ENCODE measurements at places on chromosomes 1 and 21.

GRCh38 chr1:239997515-239998311 lies 94.0 kb upstream of the FMN2 start:
- DNase-seq, result no peak

DNA sequence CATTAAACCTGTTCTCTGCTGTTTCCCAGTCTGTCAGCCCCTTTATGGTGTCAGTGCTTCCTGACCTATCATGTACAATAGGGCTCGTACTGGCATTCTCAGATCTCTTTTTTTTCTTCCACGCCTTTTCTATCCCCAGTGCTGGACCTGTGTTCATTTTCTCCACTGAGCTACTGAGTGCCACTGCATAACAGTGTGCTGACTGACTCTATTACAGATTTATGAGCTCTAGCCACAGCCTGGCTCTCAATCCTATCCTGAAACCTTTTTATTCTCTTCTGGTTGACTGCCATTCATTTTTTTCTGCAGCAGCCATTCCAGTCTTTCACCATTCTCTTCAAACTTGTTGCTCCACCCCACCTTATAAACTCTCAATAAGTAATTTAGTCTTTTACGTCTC lies 59.6 kb upstream of the MACF1 start:
- DNase-seq, result no peak

- no peak for DNase-seq
Measured at GRCh38 chr1:219927298-219927955, 930 bp downstream of the SLC30A10 start.

DNA sequence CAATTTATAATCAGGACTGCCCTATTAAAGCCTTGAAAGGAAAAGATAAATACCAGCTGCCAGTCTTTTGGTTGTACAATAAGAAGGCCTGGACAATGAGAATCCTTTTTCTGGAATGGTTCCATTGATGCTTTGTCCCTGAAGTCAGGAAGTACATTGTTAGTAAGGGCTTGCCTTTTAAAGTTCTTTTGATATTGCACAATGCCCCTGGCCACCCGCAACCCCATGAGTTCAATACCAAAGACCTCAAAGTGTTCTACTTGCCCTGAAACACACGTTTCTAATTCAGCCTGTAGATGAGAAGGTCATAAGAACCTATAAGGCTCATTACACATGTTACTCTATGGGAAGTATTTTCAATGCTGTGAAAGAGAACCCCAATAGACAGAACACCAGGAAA lies 112.1 kb downstream of the OLFM3 start:
- DNase-seq, result no peak

DNA sequence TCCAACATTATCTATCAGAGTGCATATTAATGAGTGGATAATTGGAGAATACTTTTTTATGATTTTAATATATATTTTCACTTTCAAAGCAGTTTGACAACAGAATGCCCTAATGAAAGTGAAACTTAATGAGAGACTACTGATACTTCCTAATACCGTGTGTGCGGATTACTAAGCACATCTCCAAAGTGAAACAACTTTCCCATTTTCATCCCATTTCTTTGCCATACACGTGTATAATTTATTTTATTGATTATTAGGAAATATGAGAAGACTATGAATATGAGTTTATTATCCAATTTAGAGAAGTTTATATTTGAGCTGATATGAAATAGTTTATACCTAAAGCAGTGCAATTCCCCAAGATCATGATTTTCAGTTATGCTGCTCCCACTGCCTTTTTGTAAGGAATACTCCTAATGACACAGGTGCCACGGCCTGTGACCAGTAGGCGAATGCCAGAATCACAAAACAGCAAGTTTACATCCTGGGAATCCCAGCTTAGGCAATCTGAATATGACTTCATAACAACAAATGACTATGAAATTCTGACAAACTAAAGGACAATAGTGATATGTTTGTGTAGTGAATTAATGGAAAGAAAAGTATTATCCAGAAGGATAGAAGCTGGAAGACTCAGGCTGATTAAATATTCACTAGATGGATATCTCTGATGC lies 202.9 kb downstream of the NCAM2 start:
- no peak for DNase-seq

- no peak for DNase-seq
Measured at GRCh38 chr1:233240371-233240770, 55.2 kb downstream of the PCNX2 start.
